Fibroblast of pulmonary artery (primary cell): ENCODE measurements at places on chromosomes 3 and 15.

GRCh38 chr15:87591042-87591441 is 665.5 kb downstream of the NTRK3 start:
- no peak for DNase-seq

- DNase-seq = peak; percentile 6
Observed at GRCh38 chr15:32029862-32030781, at the start of gene CHRNA7. TSS of gene CHRNA7 (plus strand) at chr15:32030515. CDS start at chr15:32030595, 80 bp downstream.

- DNase-seq = peak; percentile 60
Observed at GRCh38 chr3:153130312-153130977, 31.6 kb upstream of the RAP2B start.

DNA sequence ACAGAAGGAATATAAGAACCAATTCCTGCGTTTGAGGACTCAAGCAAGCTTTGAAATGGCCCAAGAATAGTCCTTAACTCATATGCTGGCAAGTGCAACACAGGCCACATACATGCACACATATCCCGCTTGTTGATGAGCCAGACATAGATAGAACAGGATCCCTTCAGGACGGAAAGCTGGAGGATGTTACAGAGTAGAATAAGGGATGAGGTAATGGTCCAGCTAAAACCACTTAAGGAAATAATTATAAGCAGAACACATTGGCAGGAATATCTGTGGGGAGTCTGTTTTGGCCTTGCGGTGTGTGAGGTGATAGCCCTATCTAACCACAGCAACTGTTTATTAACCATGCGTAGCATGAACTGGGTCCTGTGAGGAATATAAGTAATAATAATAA is 25.0 kb downstream of the SCG3 start:
- DNase-seq = no peak

DNA sequence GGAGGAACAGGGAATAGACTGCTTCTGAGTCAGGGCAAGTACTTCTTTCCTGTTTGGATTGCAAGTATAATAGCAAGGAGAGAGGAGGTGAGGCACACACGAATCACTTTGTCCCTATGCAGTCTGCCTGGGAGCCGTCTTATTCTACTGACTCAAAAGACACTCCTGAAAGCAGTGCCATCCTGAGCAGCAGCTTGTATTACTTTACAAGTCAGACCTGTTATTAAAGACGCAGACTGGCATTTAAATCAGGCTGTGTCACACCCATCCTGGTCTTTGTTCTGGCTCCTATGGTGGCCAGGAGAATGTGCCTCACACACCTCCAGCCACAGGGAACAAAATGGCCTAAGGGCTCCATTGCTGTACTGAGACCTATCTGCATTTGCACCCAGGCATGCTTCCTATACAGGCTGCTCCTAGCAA is 17.9 kb upstream of the SQOR start:
- DNase-seq = no peak

DNA sequence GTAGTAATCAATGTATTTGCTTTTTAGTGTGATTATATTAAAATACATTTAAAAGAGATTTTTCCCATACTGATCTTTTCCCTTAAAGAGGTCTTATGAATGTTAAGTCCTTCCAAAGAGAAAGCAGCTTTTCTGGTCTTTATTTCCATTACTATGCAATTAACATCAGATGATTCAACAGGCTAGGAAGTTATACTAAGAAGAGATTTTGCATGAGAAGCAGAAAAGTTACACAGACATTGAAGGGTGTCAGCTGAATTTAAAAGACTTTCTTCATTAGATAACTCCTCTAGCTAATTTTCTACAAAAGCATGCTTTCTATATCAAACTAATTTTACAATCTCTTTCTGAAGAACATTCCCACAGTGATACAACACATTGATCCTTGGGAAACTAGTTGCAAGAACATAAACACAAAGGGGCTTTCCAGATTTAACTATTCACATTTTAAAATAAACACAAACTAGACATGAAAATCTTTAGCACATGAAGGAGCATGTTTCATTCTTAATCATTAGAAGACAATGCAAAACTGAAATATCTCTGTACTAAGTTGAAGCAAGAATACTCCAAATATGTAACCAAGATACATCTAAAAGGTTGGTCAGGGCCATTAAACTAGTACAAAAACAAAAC is 965.8 kb downstream of the ROBO1 start:
- DNase-seq = no peak

GRCh38 chr3:5430701-5431100 is 243.2 kb downstream of the EDEM1 start:
- no peak for DNase-seq

DNA sequence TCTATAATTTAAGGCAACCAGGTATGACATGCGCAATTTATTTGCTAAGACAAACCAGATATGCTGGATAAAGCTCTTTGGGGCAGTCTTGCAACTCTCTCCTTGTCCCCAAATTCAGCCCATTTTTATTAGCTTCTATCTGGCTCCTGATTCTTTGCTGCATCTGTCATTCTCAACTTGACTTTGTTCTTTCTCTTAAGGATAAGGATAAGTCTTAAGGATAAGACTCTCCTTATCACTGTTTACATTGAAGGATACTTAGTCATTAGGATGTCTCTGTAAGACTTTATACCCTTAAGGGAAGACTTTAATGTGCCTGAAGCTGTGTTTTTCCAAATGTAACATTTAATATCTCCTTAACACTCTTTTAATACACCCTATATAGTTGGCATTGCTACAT is 49.2 kb downstream of the ALCAM start:
- no peak for DNase-seq

DNA sequence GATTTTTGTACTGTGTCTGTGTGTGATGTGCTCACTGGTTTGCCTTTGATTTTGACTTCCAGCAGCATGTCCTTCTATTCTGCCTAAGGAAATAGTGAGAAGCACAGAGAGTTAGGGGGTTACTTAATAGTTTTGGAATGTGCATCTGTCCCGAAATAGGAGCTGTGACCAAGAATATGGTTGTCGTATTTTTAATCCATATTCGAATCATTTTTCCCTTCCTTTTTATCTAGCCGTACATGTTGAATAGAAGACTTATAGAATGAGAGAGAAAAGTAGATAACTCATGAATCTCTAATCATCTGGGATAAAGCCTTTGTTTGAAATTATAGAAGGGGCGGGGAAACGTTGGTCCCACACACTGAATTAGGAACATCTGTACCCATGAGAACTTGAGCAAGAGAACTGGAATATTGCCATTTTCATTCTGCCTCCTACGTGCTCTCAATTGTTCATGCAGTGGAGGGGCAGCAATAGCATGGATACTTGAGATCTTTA is 23.6 kb downstream of the CRTC3 start:
- peak; percentile 94 for DNase-seq

- no peak for DNase-seq
Observed at GRCh38 chr3:153305189-153305588, 143.2 kb downstream of the RAP2B start.

GRCh38 chr3:56839784-56840715 is 38.3 kb upstream of the ARHGEF3 start:
- peak; percentile 63 for DNase-seq

- DNase-seq = no peak
Observed at GRCh38 chr3:46993986-46994385, 14.5 kb downstream of the NBEAL2 start.

DNA sequence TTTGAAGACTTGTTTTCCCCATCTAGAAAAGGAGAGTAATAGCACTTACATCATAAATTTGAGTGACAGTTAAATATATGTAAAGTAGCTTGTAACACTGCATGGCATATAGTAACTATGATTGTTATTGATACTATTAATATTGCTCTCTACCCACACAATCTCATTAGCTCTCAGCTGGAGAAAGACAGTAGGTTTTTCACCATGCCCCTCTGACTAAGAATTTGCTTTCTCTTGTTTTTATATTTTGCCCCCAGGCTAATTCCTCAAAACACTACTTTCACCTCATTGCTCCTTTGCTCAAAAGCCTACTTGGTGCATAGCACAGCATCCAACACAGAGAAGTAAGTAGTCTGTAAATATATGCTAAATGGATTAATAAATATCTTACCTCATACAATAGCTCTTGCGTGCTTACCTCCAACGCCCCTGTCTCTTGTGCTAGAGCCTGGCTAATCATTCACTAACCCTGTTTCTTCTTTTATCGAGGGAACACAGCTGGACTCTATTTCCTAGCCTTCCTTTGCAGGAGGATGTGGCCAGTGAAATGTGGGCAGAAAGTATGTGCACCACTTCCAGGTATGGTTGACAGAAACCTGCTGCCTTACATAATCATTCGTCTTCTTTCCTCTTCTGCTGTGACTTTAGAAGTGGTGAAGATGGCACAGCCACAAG is 190.0 kb downstream of the PLCH1 start:
- DNase-seq = no peak

GRCh38 chr15:43132830-43133429 is 456 bp upstream of the TMEM62 start:
- no peak for DNase-seq

- DNase-seq = peak; percentile 65
Observed at GRCh38 chr3:114223143-114223542, 14.2 kb downstream of the ZNF80 start.

DNA sequence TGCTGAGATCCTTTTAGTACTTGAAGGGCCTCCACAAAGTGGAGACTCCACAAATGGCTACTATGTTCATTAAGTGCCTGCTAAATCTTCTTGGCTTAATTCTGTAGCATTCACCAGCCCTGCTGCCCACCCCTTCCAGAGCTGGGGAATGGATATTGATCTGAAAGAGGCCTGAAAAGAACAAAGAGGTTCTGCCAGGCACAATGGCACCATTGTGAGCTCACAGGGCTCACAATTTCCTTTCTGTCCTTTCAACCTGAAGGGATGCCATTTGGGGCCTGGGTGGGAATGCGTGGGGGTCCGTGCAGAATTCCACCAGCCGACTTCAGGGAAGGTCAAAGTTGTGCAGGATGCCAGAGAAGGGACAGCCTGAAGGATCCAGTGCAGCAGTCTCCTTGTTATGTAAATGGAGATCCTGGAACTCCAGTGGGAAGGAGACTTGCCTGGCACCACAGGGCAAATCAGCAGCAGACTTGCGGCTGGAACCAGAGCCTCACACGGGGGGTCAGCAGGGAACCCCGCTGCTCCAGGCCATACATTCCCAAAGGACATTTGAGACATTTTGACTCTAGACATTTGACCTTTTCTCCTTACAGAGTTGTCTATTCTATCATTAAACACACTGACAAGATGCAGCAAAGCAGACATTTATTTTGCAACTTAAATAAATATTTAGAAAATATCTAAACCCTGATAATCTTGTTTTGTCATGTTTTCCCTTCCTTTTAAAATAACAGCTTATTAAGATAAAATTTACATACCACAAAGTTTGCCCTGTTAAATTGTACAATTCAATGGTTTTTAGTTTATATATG is 21.5 kb upstream of the MORF4L1 start:
- DNase-seq = no peak

GRCh38 chr3:12005951-12006625 is 1.9 kb downstream of the SYN2 start:
- DNase-seq = no peak

DNA sequence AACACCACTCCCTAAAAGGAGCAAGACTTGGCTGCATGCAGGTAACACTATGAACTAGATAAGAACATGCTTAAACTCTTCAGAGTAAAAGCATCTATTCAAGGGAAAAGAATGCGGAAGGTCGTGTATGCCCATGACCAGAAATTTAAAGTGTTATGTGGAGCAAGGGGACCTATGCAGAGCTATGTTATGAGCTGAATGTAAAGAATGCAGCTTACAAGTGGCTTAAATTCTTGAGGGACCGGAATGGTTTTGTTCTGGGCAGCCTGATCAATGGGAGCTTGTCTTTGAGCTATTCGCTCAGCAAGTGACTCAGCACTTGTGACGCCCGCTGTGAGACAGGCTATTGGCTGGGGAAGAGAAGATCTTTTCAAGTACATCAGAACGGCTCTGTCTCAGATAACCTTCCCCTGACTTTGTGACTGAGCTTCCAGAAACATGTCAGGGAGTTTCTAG is 367.5 kb upstream of the THBS1 start:
- DNase-seq = peak; percentile 96
